ENCODE measurements at places on chromosomes 6 and 20.

DNA sequence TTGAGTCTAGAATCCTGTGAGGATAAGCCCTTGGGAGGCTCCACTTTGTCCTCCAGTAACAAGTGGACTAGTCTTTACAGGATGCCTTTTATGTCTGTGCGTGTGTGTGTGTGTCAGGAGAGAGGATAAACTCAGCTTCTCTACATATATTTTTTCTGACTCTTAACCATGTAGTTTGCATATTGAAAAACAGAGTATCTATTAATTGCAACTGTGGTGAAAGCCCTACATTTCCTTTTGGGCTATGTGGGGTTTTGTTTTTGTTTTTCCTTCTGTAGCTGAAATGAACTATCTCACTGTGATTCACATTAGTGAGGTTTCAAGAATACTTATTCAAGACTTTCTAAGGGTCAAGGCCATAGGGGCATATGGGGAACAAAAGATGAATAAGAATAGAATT, 17.7 kb downstream of the TPBG start:
- DNase-seq: no peak
- no peaks in the 10 kb centered on the region for H3K36me3 ChIP-seq
- H3K4me3 ChIP-seq: no peak overlapping the region
- H3K4me1 ChIP-seq: no peaks in the 10 kb centered on the region
- H3K27me3 ChIP-seq: no peaks in the 10 kb centered on the region
- no peak overlapping the region for H3K27ac ChIP-seq

DNA sequence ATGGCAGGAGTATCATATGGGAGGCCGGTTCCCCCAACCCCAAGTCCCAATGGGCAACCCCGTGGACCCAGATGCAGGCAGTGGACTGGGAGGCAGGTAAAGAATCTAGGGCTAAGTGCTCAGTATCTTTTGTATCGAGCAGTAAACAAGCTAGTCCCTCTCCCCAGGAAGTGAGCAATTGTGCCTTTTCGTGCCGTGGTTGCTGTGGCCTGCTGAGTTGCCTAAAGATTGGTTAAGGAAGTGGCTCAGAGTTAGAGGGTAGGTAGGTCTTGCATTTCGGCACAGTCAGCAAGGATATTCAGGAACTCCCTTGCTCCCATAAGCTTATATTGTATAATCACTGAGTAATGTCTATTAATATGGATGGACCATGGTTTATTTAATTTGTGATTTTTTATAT, 1.3 kb upstream of the DNAH8 start:
- H3K27me3 ChIP-seq: no peaks in the 10 kb centered on the region
- no peak overlapping the region for H3K27ac ChIP-seq
- H3K4me3 ChIP-seq: no peak overlapping the region
- H3K4me1 ChIP-seq: peaks cover 24% of the 10 kb centered on the region

DNA sequence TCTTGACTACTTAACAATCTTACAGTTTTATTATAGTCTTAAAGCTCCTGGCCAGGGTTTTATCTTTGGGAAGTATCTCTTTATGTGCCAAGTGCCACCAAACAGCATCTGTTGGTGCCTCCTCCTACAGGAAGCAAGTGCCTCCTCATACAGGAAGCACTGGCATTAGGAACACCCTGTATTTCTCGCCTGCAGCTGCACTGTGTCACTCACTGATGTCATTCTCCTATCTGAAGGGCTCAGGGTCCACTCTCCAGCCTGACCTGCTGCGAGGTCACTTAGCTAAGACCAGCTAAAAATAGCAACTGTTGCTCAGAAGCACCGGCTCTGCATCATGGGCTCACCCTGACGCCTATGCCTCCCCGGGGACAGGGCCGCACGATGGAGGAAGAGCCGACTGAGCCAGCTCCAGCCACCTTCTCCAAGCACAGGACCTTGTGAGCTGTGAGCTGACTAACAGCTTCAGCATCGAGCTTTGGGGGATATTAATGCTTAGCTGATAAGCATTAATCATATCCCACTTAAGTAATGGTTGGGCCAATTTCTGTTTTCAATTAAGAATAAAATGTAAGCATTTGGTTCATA, 66.3 kb upstream of the CD93 start:
- H3K4me3 ChIP-seq: no peak overlapping the region
- no peak overlapping the region for H3K27ac ChIP-seq
- no peaks in the 10 kb centered on the region for H3K27me3 ChIP-seq
- no peaks in the 10 kb centered on the region for H3K36me3 ChIP-seq
- no peaks in the 10 kb centered on the region for H3K4me1 ChIP-seq
- DNase-seq: no peak

DNA sequence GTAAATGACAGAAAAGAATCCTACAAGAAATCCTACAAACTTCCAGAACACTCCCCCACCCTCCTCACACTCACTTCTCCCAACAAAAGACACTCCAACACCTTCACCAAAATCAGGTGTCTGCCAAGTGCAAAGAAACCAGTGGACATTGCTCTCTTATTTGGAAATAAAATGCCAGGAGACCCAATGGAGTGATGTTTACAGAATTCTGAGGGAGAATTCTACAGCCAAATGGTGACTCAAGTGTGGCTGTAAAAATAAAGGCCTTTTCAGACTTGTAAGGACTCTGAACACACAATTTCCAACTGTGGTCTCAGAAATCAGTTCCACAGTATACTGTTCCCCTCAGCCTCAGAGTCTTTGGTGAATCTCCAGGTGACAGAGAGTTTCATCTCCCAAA, 109.6 kb upstream of the CARMIL1 start:
- H3K4me3 ChIP-seq: no peak overlapping the region
- H3K36me3 ChIP-seq: no peaks in the 10 kb centered on the region
- no peaks in the 10 kb centered on the region for H3K4me1 ChIP-seq
- H3K27ac ChIP-seq: no peak overlapping the region
- no peaks in the 10 kb centered on the region for H3K27me3 ChIP-seq
- no peak for DNase-seq

- DNase-seq: no peak
- no peak overlapping the region for H3K4me3 ChIP-seq
- no peaks in the 10 kb centered on the region for H3K4me1 ChIP-seq
- H3K27me3 ChIP-seq: no peaks in the 10 kb centered on the region
- H3K27ac ChIP-seq: no peak overlapping the region
Measured at GRCh38 chr6:34961574-34961973, 72.5 kb downstream of the ANKS1A start.

DNA sequence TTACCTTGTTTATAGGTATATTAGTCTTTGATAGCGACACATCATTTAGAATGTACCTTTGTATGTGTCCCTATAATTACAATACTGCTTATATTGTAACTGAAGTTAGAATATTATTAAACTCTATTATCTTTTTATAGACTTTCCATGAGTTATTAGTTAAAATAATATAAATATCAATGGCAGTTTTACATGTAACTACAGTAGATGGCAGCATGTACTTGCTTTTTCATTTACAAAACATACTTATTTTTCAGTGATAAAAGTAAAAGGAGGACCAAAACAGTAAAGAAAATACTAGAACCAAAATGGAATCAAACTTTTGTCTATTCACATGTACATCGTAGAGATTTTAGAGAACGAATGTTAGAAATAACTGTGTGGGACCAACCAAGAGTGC, 364.3 kb downstream of the RIMS1 start:
- H3K27me3 ChIP-seq: no peaks in the 10 kb centered on the region
- DNase-seq: no peak
- H3K4me1 ChIP-seq: no peaks in the 10 kb centered on the region
- H3K36me3 ChIP-seq: no peaks in the 10 kb centered on the region
- no peak overlapping the region for H3K27ac ChIP-seq
- H3K4me3 ChIP-seq: no peak overlapping the region

DNA sequence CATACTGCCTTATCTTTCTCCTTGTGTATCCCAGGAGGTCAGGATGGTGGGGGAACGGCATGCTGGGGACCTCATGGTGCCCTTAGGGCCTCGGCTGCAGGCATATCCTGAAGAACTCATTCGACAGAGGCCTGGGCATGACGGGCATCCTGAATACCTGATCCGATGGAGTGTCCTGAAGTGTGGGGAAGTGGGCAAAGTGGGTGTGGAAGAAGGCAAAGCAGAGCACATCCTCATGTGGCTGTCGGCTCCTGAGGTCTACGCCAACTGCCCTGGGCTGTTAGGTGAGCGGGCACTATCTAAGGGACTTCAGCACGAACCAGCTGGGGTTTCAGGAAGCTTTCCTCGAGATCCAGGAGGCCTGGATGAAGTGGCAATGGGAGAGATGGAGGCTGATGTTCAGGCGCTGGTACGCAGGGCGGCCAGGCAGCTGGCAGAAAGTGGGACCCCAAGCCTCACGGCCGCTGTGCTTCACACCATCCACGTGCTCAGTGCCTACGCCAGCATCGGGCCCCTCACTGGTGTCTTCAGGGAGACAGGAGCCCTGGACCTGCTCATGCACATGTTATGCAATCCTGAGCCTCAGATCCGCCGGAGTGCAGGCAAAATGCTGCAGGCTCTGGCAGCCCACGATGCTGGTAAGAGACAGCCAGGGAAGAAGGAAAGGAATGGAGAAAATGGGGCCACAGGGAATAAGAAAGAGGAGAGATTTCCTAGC, 2.4 kb downstream of the CUL9 start:
- no peaks in the 10 kb centered on the region for H3K27me3 ChIP-seq
- no peak for DNase-seq
- peaks cover 26% of the 10 kb centered on the region for H3K36me3 ChIP-seq
- no peak overlapping the region for H3K27ac ChIP-seq
- H3K4me1 ChIP-seq: peaks cover 57% of the 10 kb centered on the region

- H3K4me3 ChIP-seq: no peak overlapping the region
- peak overlapping the region; percentile 76 for H3K27ac ChIP-seq
- no peaks in the 10 kb centered on the region for H3K27me3 ChIP-seq
- no peak for DNase-seq
- peaks cover 43% of the 10 kb centered on the region for H3K4me1 ChIP-seq
- H3K36me3 ChIP-seq: peaks cover 9% of the 10 kb centered on the region
Measured at GRCh38 chr6:134177236-134177635, 124.8 kb upstream of the SLC2A12 start.

GRCh38 chr6:88532241-88532860, 366.2 kb upstream of the CNR1 start:
- no peaks in the 10 kb centered on the region for H3K4me1 ChIP-seq
- H3K27me3 ChIP-seq: no peaks in the 10 kb centered on the region
- H3K36me3 ChIP-seq: no peaks in the 10 kb centered on the region
- H3K4me3 ChIP-seq: no peak overlapping the region

- no peak overlapping the region for H3K4me3 ChIP-seq
- H3K4me1 ChIP-seq: peaks cover 4% of the 10 kb centered on the region
- H3K27ac ChIP-seq: no peak overlapping the region
- H3K36me3 ChIP-seq: no peaks in the 10 kb centered on the region
- no peaks in the 10 kb centered on the region for H3K27me3 ChIP-seq
Measured at GRCh38 chr20:5041433-5041832, 40.1 kb upstream of the SLC23A2 start.

- H3K27me3 ChIP-seq: no peaks in the 10 kb centered on the region
- no peak for DNase-seq
- H3K36me3 ChIP-seq: no peaks in the 10 kb centered on the region
- H3K27ac ChIP-seq: no peak overlapping the region
Measured at GRCh38 chr6:105537981-105538578, 135.2 kb upstream of the PREP start.

DNA sequence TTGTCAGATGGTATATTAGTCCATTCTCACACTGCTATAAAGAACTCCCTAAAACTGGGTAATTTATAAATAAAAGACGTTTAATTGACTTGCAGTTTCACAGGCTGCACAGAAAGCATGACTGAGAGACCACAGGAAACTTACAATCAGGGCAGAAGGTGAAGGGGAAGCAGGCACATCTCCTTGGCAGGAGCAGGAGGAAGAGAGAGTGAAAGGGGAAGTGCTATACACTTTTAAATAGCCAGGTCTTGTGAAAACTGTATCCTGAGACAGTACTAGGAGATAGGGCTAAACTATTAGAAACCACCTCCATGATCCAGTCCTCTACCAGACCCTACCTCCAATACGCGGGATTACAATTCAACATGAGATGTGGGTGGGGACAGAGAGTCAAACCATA, 193.9 kb upstream of the KCNG1 start:
- H3K27me3 ChIP-seq: peaks cover under 1% of the 10 kb centered on the region
- H3K36me3 ChIP-seq: no peaks in the 10 kb centered on the region
- DNase-seq: no peak
- H3K4me3 ChIP-seq: no peak overlapping the region

- H3K27ac ChIP-seq: no peak overlapping the region
- DNase-seq: peak; percentile 19
- no peaks in the 10 kb centered on the region for H3K4me1 ChIP-seq
- no peak overlapping the region for H3K4me3 ChIP-seq
- H3K36me3 ChIP-seq: no peaks in the 10 kb centered on the region
Measured at GRCh38 chr6:136173519-136174507, 76.3 kb downstream of the MTFR2 start.

GRCh38 chr6:129921169-129921817, 60.2 kb upstream of the TMEM244 start:
- H3K36me3 ChIP-seq: no peaks in the 10 kb centered on the region
- no peaks in the 10 kb centered on the region for H3K4me1 ChIP-seq
- H3K4me3 ChIP-seq: no peak overlapping the region
- H3K27me3 ChIP-seq: no peaks in the 10 kb centered on the region
- H3K27ac ChIP-seq: no peak overlapping the region
- DNase-seq: no peak

- H3K27ac ChIP-seq: no peak overlapping the region
- H3K36me3 ChIP-seq: no peaks in the 10 kb centered on the region
- H3K4me1 ChIP-seq: no peaks in the 10 kb centered on the region
- H3K4me3 ChIP-seq: no peak overlapping the region
- H3K27me3 ChIP-seq: no peaks in the 10 kb centered on the region
Measured at GRCh38 chr6:110939429-110940200, 18.9 kb upstream of the GTF3C6 start.

GRCh38 chr6:98586163-98586562, 248.2 kb upstream of the POU3F2 start:
- no peaks in the 10 kb centered on the region for H3K36me3 ChIP-seq

- H3K27ac ChIP-seq: no peak overlapping the region
- H3K4me1 ChIP-seq: no peaks in the 10 kb centered on the region
- no peaks in the 10 kb centered on the region for H3K36me3 ChIP-seq
- DNase-seq: no peak
Measured at GRCh38 chr6:165404296-165404695, 94.9 kb upstream of the C6orf118 start.

DNA sequence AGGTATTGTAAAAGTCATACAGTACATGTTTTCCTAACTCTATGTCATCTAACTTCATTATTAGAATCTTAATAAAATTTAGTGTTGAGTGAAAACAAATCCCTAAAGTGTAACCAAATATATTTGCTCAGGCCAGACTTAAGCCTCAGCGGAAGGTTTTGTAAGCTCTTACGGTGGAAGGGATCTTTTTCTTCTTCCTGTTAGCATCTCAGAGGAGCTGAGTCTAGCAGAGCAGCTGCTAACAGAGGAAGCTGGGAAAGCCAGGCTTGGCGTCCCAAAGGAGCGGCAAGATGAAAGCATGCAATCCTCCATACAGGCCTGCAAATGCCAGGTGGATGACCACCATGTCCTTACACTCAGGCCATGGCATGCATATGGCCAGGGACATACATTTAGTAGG, 72.4 kb downstream of the ADTRP start:
- H3K4me3 ChIP-seq: no peak overlapping the region
- peaks cover 21% of the 10 kb centered on the region for H3K4me1 ChIP-seq
- H3K36me3 ChIP-seq: no peaks in the 10 kb centered on the region
- H3K27ac ChIP-seq: no peak overlapping the region

DNA sequence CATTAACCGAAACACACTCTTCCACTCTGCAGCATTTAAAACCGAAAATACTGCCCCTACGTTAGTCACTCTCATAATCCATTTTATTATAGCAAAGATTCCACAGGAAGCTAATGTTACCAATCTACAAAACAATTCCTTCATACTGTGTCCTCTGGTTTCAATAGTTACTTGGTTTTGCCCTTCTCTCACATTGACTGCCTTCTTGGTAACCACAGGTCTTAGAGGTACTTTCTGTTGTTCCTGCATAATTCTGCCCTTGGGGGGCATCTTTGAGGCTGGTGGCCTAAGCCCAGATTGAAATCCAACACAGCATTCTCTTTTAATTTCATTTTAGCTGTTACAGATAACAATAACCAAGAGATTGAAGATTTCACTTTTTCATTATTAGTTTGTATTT, 9.8 kb upstream of the DCBLD1 start:
- H3K36me3 ChIP-seq: no peaks in the 10 kb centered on the region
- no peak overlapping the region for H3K4me3 ChIP-seq
- DNase-seq: no peak

Measured in CD4-positive, alpha-beta memory T cell (primary cell).